ACHN (cell line): ENCODE measurements at places on chromosomes 4 and X.

- DNase-seq, result no peak
Observed at GRCh38 chr4:153061971-153062370, 125.8 kb downstream of the FHDC1 start.

DNA sequence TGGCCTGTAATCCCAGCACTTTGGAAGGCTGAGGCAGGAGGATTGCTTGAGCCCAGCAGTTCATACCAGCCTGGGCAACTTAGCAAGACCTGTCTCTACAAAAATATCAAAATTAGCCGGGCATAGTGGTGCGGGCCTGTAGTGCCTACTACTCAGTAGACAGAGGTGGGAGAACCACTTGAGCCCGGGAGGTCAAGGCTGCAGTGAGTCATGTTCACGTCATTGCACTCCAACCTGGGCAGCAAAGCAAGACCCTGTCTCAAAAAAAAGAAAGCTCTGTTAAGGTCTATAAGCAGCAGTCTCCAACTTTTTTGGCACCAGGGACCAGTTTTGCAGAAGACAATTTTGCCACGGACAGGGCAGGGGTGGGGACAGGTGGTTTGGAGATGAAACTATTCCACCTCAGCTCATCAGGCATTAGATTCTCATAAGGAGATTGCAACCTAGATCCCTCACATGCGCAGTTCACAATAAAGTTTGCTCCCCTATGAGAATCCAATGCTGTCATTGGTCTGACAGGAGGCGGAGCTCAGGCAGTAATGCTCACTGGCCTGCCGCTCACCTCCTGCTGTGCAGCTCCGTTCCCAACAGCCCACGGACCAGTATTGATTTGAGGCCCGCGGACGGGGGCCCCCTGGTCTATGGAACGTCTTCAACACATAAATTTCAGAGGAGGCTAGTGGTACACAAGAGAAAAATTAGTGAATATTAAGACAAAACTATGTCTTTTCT, 67.9 kb downstream of the KLHL8 start:
- DNase-seq, result no peak

DNA sequence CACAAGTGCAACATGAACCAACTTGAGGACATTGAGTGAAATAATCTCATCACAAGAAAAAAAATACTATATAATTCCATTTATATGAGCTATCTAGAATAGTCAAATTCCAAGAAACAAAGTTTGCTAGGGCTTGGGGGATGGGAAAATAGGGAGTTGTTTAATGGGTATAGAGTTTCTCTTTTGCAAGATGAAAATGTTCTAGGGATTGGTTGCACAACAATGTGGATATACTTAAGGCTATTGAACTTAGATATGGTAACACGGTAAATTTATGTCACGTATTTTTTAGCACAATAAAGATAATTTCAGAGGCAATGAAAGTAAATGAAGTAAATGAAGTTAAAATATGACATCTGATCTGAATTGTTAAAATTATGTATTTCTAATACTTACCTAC, 7.9 kb downstream of the MFSD8 start:
- no peak for DNase-seq

DNA sequence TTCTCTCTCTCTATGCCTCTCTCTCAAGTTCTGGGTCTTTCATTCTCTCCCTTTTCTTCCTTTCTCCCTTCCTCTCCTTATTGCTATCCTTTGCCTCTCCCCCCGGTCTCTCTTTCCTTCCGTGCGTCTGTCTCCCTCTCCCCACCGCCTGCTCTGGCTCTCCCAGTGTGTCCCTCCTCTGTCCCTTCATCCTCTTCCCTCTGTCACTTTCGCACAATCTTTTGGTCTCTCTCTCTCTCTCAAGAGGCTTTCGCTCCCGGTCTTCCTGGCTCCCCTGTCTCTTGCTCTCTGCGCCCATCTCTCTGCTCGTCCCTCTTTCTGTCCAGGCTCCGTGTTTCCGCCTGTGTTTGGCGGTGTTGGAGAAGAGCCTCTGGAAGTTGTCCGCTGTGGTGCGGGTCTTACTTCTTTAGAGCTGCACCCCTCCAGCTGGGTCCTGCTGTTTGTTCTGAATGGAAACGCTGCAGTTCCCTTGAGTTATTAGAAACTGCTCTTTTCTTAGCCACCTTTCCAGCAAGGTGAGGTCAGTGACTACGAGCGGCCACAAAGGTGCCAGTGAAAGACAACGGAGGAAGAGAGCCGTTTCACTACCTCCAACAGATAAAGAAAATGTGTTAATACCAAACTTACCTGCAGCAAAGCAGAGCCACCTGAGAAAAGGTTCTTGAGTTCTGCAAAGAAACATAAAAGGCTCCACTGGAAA, 1.1 kb downstream of the BMPR1B start:
- DNase-seq, result no peak

DNA sequence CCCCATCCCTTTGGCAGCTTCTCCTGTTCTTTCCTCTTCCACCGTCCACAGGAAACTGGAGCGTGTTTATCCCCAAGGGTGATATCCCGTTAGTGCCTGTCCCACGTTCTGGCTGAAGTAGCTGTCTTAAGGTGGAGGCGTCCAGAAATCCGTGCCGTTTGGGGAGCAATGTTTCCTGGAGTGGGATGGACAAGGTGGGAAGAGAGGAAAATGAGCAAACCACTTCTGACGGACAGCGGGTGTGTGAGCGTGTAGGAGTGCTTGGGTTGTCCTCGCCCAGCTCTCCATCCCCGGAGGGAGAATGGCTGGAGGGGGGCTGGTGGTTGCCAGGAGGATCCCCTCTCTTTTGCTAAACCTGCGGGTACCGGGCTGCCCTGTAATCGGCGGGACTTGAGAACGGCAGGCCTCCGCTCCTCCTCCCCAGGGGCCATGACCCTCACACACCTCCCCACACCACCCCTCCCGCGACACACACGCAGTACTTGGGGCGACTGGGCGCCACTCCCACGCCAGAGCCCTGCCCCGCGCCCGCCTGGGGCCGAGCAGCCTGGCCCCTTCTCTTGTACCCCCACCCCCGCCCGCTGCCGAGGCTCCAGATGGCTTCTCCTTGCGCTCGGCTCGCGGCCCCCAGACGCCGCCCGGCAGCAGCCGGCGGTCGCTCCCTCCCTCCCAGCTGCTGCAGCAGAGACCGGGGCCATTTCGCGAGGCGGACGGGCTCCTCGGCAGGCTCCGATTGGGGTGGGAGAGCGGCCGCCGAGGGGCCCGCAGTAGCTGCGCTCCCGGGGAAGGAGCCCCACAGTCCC, 13.9 kb upstream of the PRDM8 start:
- peak; percentile 10 for DNase-seq

GRCh38 chrX:119417842-119418241, 18.7 kb downstream of the SLC25A43 start:
- peak; percentile 2 for DNase-seq

DNA sequence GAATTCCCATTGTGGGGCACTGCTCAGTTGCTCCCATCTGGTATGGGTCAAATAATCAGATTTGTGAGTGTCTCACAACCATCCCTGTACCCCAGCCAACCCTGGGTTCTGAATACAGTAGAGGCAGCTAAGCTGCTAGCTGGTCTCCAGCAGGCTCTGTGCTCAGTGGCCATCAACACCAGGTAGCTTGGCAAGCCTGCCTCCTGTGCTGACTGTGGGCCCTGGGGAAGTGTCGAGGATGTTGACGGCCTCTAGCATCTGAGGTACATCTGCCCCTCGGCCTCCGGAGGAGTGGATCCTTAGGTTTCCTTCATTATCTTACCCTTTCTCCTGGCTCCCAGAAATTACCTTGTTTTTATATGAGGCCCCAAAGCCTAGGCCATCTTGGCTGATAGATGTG, 13.3 kb downstream of the RNF4 start:
- DNase-seq, result no peak

DNA sequence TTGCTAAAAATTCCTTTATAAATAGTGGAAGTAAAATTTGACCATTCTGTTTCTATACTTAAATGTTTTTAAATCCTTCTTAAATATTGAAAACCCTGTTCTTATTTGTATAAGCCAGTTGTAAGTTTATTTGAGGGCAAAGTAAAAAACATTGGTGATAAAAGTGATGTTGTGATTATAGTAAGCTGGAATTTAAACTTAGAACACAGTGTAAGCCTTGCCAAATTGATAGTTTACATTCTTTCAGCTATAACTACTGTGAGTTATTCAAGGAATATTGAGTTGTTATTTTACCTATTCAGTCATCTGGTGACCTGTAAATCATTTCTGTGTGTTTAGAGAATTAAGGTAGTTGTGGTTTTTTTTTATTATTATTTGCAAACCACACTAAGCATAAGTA, 9.6 kb downstream of the YY2 start:
- DNase-seq, result no peak

GRCh38 chr4:151555151-151555945, 146.4 kb downstream of the FHIP1A start:
- DNase-seq, result no peak

- no peak for DNase-seq
Observed at GRCh38 chr4:12446657-12447185, 1018.0 kb upstream of the HS3ST1 start.

- no peak for DNase-seq
Observed at GRCh38 chr4:174702979-174703478, 126.0 kb downstream of the GLRA3 start.

- DNase-seq, result no peak
Observed at GRCh38 chr4:1393866-1394265, 12.4 kb downstream of the NKX1-1 start.

GRCh38 chr4:1241466-1241935, 7.4 kb downstream of the CTBP1 start:
- no peak for DNase-seq

GRCh38 chrX:369563-370101, 17.1 kb downstream of the PPP2R3B start:
- no peak for DNase-seq

GRCh38 chrX:56733459-56734046, 4.5 kb downstream of the NBDY start:
- peak; percentile 42 for DNase-seq

GRCh38 chrX:68238568-68238967, 194.7 kb downstream of the OPHN1 start:
- DNase-seq, result peak; percentile 26

GRCh38 chr4:175932116-175932515, 120.1 kb upstream of the GPM6A start:
- no peak for DNase-seq

DNA sequence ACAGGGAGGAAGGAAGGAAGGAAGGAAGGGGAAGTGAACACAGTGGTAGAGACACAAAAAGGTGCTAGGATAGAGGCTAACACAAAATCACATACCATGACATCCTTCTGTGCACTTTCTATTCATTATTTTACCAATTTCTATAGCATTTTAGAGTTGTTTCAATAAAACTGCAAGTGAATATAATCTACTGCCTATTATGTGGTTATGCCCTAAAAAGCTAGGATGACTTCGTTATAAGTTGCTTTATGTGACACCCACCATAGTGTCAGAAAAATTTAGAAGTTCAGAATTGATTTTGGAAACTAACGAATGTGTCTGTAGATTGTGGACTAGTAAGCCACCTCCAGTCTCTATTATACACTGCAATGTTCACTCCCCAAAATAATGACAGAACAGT, 59.4 kb upstream of the EDNRA start:
- no peak for DNase-seq

- DNase-seq, result no peak
Observed at GRCh38 chr4:167541286-167541685, 307.0 kb upstream of the SPOCK3 start.

DNA sequence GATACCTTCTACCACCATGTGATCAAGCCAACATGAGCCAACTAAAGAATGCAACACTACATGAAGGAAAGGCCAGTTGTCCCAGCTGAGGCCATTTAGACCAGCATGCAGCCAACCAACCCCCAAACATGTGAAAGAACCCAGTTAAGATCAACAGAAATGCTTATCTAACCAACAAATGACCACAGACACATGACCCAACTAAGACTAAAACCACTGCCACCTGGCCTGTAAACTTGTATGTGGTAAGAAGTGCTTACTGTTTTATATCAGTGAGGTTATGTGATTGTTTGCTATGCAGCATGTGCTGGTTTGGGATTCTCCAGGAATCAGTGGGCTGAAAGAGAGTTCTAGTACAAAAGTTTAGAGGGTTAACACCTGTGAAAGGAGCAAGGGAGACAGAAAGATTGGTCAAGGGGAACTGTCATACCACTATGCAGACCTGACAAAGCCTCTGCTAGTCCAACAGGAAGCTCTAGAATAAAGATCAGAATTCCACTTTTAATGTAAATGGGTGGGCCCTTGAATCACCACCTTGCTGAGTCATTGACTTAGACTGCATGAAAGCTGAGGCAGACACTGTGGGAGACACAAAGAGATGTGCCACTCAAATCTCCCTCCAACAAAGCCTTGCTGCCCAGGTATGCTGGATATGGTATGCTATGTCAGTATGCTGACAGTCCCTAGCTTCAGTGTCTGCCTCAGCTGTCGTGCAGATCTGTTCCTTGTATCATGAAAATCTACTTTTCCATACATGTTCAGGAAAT, 6.1 kb upstream of the SH3D19 start:
- DNase-seq, result peak; percentile 11

DNA sequence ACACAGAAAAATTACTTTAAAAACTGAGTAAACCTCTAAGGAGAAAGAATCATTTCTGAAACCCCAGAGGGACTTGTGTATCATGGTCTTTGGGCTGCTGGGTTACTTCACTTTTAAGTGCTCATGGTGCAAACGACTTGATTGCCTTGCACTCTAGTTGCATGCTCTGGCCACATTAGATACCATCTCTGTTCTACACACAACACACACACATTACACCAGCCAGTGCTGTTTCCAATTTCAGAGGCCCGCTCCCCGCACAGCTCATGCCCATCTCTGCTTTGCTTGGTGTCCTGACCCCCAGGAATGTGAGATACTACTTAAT, 2.1 kb downstream of the PPP3CA start:
- no peak for DNase-seq

DNA sequence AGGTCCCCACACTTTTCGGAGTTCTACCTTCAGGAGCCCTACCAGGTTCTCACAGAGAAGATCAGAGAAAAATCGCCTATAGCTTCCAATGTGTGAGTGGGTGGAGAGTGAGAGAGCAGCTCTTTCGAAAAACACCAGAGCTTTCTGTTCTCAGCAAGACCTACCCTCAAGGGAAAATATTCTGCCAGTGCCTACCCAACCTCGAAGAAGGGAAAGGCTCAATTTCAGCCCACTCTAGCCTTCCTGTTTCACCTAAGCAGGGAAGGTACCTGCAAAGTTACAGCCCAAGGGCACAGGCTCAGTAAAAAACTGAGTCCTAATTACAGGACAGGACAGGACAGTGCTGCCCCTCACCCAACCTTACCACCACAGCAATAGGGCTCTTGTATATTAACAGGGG, 104.0 kb upstream of the WDR17 start:
- no peak for DNase-seq

- DNase-seq, result no peak
Observed at GRCh38 chr4:23323436-23323835, 566.4 kb downstream of the PPARGC1A start.

- peak; percentile 10 for DNase-seq
Observed at GRCh38 chr4:78565971-78566372, 14.4 kb downstream of the ANXA3 start.

DNA sequence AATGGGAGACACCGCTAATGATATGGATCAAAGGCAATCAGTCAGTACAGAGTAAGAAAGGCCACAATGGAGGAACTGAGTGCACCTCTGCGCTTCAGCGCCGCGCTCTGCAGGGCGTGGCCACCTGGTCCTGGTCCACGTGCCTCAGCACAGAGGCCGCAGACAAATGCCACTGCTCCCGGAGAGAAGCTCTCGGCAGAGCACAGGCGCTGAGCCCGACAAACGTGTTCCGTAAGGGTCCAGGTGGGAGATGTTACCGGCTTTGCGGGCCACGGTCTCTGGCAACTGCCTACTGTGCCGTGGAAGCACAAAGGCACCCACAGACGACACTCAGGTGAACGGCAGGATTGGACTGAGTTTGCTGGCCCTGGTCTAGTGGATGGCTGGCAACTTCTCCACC, 68.9 kb downstream of the ACOX3 start:
- no peak for DNase-seq
